ENCODE measurements at places on chromosomes 1 and 21.

DNA sequence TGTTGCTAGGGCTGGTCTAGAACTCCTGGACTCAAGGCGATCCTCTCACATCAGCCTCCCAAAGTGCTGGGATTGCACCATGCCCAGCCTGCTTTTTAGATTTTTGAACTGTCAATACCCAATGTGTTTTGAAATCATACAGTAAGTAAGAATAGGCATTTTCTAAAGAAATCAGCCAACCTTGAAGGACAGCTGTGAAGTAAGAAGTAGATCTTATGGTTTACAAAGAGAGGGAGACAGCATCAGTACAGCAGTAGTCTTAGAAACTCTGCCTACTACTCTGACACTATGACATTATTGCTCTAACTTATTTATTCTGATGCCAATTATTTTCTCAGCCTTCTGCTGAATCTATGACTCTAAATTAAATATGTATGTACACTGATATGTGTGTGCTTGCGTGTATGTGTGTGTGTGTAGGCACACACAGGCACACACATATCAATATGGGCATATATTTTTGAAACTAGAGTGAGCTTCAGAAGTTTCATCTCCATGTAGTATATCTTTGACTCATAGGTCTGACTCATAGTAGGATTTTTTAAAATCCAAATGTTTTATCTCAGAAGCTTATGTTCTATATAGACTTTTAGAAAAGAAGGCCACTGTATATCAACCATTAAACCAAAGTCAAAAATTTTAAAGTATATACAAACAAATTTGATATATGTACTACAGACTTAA, 140.4 kb downstream of the COL24A1 start:
- no peak for DNase-seq

- no peak for DNase-seq
These were observed 13.6 kb downstream of the THAP3 start for GRCh38 chr1:6638226-6638625.

- DNase-seq: peak; percentile 59
These were observed 382.8 kb downstream of the AMY1C start for GRCh38 chr1:104132382-104132973.

DNA sequence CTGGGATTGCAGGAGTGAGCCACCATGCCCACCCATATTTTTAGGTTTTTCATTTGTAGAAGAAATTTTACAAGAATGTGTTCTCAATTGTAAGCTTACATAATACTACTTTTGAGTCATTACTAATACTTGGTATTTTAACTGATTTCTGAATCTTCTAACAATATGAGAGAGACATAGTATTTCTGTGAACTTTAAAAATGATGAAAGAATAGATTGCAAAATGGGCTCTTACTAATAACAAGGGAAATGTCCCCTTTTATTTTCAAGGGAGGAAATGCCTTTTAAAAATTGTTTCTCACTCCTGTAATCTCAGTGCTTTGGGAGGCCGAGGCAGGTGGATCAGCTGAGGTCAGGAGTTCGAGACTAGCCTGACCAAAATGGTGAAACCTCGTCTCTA, 5.9 kb downstream of the AGO3 start:
- no peak for DNase-seq

GRCh38 chr1:115454837-115455511, 116.9 kb upstream of the NGF start:
- peak; percentile 51 for DNase-seq

DNA sequence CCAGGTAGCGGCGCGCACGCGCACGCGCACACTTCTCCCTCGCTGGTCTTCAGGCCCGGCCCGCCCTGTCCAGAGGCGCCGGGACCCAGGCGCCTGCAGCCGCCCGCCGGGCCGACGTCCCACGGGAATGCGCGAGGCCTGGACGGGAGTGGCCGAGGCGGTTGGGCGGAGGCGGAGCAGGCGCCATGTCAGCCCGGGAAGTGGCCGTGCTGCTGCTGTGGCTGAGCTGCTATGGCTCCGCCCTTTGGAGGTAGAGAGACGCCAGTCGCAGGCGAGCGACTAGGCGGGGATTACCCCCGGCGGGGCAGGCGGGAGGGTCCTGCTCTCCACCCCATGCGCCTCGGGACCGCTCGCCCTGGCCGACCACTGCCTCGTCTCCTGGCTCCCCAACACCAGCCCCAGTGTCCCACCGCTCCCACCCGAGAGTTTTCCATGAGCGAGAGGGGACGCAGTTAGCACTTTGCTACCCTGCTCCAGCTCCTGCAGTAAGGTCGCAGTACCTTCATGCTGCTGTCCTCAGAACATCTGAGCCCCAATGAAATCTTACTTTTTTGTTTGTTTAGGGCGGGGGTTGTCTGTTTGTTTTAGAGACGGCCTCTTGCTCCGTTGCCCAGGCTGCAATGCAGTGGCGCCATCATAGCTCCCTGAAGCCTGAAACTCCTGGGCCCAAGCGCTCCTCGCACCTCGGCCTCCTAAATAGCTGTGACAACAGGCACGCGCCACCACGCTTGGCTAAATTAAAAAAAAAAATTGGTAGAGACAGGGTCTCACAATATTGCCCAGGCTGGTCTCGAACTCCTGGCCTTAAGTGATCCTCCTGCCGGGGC, at the start of gene CATSPERE:
Gene CATSPERE (plus strand): TSS at position 29 of the 827 bp plus-strand sequence. CDS start 157 bp downstream, at position 186.
- peak; percentile 94 for DNase-seq

DNA sequence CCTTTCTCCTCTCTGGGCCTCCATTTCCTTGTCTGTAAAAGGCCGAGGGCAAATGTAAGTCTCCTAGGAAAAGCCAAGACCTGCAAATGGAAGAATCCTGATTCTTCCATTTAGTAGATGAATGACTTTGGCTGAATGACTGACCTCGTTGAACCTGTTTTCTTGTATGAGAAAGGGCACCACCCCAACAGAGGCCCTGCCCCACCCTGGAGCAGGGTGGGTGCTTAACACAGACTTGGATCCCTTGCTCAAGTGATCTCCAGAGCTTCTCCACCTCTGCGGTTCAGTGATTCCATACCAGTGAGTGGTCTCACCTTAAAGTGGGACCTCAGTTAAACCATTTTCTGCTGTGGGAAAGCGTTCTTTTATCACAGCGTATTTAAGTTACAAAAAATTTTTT, 39.0 kb upstream of the GUCA2B start:
- no peak for DNase-seq

- no peak for DNase-seq
These were observed 13.5 kb upstream of the HJV start for GRCh38 chr1:146035048-146035423.

DNA sequence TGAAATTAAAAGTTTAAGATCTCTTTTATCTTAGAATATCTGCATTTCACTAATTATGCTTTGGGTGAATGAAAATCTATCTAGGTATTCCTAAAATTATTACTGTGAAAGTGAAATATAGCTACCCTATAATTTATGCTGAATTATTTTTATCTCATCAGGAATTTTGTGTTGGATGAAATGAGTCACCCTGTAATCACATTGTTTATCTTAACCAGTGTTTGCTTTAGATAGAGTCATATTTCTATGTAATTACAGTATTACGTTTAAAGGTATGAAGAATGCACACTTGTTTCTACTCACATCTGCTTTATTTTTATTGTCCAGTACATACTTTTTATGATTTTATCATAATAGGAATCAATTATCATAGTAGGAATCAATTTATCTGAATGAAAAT, 249.2 kb downstream of the NCAM2 start:
- no peak for DNase-seq

DNA sequence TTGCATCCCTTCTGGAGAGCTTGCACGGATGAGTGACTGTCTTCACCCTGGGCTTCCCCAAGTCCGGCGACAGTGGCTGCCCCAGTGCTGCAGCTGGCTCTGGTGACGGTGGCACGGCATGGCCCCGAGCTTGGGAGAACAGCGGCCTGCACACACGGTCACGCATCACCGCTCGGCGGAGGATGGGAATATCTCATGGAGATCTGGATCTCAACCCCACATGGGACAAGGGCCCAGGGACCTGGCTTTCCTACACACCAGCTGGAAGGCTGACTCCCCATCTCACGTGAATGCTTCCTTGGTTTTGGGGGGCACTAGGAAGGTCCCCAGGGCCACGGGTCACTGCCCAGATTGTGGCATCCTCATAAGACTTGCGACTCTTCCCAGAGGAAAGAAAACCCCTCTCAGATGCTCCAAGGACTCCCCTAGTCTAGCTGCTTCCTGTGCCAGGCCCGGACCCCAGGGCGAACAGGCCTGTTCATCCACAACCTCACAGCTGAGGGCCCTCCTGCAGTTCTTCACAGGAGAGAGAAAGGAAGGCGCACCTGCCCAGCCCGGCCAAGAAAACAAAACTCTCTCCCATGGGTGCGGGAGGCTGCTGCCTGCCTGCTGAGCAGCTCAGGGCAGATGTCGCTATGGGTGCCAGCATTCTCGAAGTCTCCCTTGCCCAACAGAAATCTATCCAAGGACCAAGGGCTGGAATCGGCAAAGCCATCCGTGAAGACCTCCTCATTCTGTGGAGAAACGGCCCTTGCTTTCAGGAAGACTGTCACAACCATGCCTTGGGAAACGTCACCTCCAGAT, 9.9 kb downstream of the CFAP410 start:
- no peak for DNase-seq

DNA sequence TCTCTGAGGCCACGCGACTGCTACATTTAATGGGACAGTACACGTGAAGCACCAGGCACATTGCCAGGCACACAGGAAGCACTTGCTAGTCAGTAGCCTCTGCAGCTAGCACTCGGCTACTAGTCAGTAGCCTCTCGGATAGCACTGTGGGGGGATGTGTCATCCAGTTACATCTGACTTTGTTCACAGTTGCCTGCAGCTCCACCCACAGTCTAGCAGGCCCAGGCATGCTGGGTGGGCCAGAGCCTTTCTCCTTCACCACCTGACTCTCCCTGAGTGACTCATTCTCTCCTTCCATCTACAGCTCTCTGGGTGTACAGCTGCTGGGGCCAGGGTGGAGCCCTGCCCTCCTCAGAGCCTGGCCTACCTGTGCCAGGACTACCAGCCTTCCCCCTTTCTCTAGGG, 51.5 kb downstream of the PTPRF start:
- DNase-seq: peak; percentile 91

DNA sequence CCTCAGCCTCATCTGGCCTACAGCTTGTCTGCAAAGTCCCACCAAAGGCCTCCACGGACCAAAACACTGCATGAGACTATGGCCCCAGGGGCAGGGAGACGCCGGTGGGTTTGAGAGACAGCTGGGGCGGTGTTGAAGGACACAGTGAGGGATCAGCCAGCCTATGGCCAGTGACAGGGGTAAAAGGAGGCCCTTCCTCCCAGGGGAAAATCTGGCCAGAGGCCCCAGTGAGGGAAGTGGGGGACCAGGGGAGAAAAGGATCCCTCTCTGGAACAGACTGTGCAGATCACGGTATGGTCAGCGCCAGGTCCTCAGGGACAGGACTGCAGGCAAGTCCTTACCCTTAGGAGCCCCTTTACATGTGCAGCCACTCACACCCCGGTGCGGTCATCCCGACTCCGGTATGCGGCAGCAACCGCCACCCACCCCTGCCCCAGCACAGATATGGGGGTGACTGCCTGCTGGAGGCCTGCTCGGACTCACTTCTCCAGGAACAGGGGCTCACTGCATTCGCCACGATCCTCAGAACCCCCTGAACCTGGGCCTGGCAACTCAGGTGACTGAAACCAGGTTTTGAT, 1.3 kb downstream of the CERS2 start:
- no peak for DNase-seq

DNA sequence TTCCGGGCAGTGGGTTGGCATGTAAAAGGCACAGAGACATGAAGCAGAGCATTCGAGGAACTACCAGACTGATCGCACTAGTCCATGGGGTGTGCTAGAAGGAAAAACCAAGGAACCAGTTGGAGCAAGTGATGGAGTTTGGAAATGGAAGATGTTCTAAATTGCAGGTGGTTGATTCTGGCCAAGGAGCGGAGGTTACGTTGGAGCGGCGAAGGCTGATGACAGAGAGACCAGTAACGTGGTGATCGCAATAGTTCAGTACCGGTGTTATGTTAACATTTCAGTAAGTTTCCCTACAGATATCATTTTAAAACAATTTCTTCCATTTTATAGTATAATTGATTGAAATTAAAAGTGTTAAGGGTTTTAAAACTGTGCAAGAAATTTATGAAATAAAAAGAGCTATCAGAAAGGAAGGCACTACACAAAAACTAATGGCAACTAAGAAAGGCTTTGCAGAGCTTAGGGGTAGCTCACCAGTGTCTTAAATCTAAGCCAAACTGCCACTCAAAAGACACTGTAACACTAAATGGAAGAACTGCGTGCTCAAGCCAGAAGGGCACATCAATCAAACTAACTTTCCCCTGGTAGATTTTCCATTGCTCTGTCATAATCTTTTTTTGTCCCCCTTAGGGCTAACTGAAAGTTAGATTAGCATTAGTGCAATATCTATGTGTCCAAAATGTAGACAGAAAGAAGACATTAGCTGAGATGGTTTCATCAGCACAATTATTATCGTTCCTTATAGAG, 11.3 kb upstream of the HEATR1 start:
- DNase-seq: no peak

DNA sequence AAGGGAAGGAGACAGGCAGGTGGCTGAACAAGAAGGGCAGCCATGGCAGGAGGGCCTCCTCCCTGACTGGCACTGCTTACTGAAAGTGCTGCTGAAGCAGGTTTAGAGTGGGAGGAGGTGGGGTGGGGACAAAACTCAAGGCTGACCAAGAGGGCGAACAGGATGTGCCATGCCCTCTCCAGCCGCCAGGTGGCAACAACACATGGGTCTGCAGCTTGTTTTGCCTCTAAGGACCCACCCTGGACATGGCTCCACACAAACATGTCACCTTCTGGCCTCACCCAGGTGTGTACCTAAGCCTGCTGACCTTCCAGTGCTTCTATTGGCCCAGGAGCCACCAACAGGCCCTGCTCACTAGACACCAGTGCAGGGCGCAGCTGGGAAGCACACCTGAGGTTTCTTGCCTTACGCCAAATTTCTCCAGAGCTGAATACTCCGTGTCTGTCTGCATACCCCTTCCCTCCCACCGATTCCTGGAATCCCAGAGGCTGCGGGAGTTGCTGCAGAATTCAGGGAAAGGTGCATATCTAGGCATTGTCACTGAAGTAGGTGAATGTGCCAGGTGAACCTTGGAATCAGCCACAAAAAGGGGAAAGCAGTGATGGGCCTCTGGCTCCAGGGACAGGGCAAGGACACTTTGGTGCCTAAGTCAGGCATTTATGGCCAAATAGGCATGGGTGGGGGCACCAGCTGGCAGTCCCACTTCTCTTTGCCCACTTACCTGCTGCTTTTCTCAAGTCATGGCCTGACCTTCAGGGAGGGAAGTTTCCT, 5.3 kb downstream of the PSRC1 start:
- peak; percentile 81 for DNase-seq

- no peak for DNase-seq
These were observed 125.9 kb upstream of the VAMP3 start for GRCh38 chr1:7644961-7645750.

Measured in hepatocyte (in vitro differentiated cells).